Amniotic stem cell (primary cell): ENCODE measurements at places on chromosomes 2 and 18.

- no peak for DNase-seq
These were observed 105.3 kb downstream of the HDAC4 start for GRCh38 chr2:239295377-239296019.

DNA sequence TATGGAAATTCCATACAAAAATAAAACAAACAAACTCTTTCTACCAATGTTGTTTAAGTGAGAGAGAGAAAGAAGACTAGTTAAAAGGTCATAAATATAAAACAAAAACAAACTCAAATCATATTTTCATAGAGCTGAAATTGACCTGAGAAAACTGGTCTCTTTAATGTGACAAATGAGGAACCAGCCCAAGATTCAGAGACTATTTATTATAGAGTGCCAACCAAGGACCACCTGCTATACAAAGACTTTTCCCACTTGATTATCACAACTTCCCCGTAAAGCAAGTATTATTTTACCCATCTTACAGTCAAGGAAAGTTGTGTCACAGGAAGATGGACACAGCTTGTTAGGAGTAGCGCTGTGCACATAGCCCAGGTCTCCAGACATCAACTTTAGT, 13.3 kb downstream of the ANKRD44 start:
- DNase-seq = no peak

GRCh38 chr18:3914833-3915610, 465.1 kb downstream of the TGIF1 start:
- no peak for DNase-seq

DNA sequence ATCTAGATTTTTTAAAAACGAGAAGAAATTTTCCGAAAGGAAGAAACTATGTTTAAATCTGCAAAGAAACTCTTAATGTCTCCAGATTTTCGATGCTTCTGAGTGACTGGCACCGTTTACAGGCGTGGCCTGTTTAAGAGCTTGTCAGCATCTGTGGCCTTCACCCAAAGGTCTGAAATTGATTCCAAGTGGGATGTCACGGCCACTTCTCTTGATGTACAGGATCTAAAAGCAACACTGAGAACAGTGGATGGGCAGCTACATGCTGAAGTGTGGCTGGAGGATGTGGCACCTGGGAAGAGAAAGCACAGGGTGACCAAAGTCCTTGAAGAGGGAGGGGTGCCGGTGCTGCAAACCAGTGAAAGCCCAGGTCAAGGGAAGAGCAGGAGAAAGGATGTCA, 28.0 kb downstream of the EMILIN2 start:
- no peak for DNase-seq

DNA sequence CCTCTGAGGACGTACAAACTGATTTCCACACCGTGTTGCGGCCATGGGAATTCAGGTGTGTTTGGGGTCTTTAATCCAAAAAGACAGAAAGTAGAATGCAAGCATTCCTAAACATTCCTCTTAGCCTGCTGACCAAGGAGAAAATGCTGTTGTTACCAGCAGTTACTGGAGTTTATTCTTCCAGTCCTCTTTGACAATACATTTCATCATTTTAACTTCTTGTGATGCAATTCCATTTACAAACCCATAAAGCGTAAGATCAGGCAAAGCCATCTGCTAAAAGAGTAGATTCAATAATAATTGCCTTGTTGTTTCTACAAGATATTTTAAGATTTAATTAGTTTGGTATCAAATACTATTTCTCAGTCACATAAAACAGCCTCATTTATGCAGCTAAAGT, 32.7 kb downstream of the SPIRE1 start:
- DNase-seq = no peak

DNA sequence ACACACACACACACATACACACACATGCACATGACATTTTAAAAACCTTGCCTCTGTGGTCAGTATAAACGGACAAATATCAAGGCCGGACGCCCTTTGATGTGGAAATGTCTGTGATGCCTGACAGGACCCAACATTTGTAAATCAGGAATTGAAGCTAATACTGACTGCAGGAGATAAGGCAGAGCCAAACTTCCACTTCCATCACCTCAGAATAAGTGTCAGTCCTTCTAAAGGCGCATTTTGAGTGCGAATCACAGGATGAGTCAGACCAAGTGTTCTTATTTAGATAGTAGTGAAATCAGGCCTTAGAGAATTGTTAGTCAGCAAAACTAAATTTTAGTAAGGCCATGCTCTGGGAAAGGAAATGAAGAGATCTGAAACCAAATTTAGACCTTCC, 211.7 kb upstream of the LRATD1 start:
- DNase-seq = no peak

DNA sequence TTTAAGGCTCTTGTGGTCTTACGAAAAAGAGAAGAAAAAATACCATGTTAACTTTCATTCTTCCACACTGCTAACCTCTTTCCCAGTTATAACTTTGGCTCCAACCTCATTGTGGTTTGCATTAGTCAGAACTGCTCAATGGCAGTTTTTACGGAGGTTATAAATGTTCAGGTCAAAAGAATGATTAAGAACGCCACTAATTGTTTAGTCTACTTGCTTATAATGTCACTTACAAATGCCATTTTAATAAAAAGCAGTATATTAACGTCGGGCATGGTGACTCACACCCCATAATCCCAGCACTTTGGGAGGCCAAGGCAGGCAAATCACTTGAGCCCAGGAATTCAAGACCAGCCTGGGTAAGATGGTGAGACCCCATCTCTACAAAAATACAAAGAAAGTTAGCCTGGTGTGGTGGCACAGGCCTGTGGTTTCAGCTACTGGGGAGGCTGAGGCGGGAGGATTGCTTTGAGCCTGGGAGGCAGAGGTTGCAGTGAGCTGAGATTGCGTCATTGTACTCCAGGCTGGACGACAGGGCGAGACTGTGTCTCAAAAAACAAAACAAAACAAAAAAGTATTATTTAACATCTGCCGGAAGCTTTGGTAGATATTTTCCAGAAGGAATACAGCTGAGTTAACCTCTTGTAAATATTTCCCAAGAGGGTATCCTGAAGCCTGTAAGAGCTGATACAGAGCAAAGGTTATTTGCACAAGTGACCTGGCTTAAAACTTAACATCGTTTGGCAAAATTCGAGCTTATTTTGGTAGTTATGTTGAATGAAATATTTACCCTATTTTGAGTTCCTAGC, 5.1 kb downstream of the AGPS start:
- peak; percentile 19 for DNase-seq

DNA sequence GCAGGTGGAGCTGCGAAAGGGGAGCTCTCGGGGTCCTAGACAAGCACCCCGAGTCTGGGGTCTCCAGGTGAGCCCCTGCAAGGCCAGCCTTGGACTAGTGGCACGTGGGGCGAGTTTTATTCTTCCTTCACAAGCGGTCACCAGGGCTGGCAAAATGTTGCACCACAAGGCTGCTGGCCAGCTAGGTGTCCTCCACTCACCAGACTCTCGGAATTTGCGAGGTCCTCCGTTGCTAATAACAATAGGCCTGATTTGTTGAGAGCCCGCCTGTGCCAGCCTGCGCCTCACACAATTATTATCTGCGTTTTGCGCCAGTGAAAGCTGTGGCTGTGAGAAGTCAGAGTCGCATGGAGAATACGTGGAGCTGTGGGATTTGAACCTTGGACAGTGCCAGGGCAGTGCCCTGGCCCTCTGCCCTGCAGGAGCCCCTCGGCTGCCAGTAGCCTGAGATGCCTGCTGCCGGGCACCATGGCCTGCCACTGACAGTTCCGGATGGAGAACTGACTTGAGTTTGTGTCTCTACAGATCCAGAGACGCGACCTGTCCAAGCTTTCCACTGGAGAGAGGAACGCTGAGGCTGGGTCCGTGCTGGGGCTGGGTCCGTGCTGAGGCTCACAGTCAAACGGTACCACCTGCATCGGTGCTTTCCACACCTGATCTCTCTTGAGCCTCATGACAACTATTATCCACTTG, 77.6 kb upstream of the ODC1 start:
- no peak for DNase-seq

DNA sequence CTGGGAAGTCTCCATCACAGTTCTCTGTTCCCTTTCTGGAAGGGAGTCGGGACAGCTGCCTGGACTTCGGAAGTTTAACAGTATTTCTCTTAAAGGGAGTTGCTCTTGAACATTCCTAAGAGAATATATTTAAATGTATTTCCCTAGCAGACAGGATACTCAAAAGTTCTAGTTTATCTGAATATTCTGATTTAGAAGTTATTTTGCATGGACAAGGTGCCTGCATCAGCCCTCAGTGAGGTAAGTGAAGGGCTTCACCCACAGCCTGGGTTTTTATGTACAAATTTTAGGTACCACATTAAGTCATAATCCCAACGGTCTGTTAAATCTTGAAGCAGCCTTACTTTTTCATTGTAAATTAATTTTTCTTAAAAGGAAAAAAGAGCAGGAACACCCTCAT, 65.1 kb upstream of the REV1 start:
- no peak for DNase-seq

DNA sequence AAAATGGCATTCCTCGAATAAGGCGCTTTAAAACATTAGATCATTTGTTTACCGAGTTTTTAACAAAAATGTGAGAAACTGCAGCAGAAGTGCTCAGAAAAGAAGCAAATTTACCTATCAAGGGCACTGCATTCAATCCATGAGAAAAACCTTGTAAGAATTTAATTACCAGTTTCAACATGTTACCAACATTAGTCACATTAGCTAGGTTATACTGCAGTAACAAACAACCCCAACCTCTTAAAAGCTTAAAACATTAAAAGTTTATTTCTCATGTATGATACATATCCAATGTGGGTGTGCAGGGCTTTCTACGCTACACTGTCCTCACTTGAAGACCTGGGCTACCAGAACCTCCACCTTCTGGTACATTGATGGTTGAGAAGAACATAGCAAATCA, 68.1 kb upstream of the CCBE1 start:
- no peak for DNase-seq

DNA sequence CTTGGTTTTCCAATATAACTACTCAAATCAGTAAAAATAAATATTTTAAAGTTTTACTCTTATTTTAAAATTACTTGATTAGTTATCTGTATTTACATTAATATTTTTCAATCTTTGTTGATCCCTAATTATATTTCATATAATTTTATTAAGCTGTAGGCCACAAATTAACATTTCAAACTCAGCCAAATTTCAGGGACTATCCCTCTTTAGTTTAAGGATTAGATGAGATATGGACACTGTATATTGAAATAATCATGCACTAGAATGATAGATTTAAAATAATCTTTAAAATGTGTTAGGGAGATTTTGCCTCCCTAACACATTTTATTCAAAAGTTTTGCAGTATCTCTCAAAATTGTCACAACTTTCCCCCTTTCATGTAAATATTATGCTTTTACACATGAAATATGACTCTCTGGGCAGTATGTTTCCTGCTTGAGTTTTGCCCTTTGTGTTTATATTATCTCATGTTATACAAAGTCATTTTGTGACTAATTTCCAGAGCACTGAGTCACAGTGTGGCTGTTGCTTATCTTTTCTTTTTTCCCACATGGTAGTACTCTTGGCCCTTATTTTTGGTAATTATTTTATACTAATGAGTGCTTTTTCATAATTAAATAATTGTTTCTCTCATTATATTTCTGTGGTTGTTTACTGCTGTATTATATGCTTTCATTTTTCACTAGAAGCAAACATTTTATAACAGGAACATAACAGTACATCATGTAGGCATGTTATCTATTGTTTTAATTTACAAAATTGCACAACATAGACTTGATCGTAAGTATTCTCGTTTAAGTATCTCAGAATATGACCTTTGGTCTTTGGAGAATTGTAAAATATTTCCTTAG, 1.2 kb downstream of the TFPI start:
- peak; percentile 52 for DNase-seq

DNA sequence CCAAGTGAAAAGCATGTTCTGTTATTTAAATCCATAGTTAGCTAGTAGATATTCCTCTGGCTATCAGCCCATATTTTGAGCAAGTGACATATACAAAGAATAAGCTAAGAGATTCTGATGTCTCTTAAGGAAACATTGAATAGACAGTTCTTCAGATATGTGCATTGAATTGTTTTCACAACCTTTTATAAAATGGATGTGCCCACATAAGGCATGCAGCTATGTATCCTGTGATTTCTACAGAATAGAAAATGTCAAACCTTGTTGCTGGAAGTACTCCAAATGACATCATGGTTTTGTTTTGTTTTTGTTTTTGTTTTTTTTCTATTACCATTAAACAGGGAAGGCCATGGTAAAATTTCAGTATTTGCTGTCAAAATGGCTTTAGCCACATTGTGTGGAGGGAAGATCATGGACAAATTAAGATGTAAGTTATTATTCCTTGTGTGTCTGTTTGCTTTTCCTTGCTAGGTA, 95.8 kb downstream of the DTNA start:
- DNase-seq = no peak

DNA sequence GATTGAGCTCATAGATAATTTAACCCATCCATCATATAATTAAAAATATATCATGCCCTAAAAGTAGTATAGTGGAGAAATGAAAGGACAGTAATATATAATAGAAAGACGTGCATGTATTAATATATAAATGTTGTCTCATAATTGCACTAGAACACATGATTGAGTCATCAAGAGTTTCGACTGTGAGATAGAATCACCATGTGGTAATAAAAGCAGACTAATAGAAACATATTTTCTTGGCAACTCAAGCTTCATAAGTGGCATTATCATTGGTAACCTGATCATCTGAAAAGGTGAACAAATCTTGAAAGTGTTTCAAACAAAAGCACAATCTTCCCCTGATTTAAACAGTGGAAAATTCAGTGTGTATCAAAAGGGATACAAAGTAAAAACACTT, 188.8 kb downstream of the CYRIA start:
- DNase-seq = no peak

DNA sequence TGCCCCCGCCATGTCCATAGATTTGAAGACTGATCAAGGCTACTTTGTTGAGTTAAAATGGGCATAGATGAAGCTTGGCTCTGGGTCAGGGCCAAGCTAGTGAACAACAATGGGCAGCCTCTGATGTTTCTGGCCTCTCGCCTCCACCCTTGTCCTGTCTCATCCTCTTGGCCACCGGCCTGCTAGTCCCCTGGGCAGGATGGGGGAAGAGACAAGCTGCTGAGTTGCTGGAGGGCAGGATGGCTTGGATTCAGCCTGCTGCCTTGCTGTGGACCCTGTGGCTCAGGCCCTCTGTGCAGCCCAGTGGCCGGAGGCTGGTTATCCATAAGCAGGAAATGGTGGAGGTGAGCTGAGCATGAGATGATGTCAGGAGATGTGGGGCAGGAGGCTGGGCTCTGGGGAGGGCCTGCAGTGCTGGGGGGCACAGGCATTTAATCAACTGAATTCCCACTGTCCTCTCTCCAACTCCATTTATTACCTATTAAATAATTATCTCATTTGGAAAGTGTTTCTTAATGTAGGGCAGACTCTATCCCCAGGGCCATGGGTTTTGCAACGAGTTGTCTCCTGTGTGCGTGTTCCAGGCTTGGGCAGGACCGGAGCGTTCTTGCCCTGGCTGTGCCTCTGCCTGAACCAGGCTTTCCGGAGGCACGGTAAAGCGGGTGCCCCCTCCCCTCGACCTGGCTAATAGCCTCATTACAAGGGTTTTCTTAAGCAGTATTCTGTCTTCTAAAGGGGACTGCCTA, 122.9 kb downstream of the GLI2 start:
- no peak for DNase-seq

- no peak for DNase-seq
These were observed 62.1 kb downstream of the TMEM17 start for GRCh38 chr2:62443886-62444285.

GRCh38 chr2:234913208-234913626, 38.6 kb upstream of the SH3BP4 start:
- DNase-seq = no peak

GRCh38 chr2:85134255-85134895, 1.2 kb downstream of the TCF7L1 start:
- DNase-seq = no peak

- DNase-seq = no peak
These were observed 137.9 kb upstream of the PARD3B start for GRCh38 chr2:204407204-204408014.
